ENCODE measurements at places on chromosomes 1 and 21. TPM values are rescaled to one million over a fixed set of nuclear protein-coding genes. Genes with fewer than 3 reads are reported as not detected.
A peak's percentile ranks its signal among the peaks of the same experiment; 100 is the strongest.

The ALX3 gene
- not detected for total RNA-seq

- no peak for DNase-seq
Measured at GRCh38 chr21:15414057-15414456, 315.7 kb upstream of the USP25 start.

DNA sequence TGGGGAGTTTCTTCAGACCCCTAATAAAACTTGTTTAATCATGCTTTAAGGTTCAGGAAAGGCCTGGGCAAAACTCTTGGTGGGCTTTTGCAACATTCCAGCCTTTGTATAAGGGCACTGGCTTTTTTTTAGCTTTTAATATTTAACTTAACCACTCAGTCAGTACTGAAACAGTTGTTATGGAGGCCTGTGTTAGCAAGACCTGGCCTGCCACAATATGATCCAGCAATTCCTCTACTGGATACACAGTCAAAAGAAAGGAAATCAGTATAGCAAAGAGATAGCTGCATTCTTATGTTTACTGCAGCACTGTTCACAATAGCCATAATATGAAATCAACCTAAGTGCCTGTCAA, 75.1 kb upstream of the COG2 start:
- DNase-seq, result no peak

DNA sequence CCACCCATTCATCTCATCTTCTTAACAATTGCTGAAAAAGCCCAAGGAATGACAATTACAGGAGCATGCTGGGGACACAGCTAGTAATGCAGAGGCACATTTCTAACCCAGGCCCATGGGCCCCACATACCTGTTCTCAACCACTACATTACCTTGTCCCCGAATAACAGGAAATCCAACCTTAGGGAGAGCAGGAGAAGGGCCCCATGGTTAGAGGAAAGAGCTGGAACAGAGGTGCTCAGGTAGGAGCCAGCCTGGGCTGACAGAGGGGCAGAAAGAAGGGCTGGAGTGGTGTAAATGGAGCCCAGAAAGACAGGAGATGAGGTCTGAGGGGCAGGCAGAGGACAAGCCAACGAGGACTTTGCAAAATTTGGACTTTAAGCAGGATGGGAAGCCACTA, 11.4 kb upstream of the S100A8 start:
- no peak for DNase-seq

GRCh38 chr21:38343691-38344090, 86.9 kb downstream of the KCNJ15 start:
- DNase-seq, result no peak

DNA sequence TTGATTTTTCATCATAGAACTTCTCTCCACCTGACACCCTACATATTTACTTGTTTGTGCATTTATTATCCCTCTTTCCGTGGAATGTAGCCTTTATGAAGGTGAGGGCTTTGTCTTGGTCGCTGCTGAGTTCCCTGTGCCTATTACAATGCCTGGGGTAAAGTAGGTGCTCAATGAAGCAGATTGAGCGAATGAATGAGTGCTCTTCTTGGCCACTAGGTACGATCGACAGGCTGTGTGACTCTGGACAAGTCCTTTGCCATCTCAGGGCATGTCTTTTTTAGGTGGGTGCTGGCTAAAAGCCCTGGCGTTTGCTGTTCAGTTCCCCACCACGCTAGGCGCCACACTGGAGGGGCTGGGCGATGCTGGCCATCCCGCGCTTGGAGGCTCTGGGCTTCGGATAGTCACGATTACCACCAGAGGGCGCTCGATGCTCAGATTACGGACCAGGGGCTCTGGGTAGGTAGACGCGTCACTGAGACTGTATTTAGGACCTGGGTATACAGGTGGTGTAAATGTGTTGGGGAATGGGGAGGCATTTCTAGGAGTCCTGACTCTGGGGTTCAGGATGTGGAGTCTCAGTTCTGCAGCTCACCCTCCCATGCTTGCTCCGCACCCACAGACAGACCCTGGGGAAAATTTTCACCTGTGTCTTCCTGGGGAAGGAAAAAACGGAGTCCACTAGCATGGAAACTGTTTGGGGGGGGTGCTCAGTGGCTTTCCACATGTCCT, 71.0 kb upstream of the CSF3R start:
- DNase-seq, result peak; percentile 58

DNA sequence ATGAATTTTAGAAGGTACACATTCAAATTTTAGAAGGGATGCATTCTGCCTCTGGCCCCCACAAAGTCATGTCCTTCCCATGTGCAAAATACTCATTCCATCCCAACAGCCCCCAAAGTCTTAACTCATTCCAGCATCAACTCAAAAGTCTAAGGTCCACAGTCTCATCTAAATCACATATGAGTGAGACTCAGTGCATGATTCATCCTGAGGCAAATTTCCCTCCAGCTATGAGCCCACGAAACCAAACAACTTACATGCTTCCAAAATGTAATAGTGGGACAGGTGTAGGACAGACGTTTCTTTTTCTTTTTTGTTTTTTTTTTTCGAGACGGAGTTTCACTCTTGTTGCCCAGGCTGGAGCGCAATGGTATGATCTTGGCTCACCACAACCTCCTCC, 12.5 kb upstream of the WNT2B start:
- DNase-seq, result no peak

The PROK1 gene
- total RNA-seq, result not detected

The RAP1A gene
- total RNA-seq, result 29.9 TPM

DNA sequence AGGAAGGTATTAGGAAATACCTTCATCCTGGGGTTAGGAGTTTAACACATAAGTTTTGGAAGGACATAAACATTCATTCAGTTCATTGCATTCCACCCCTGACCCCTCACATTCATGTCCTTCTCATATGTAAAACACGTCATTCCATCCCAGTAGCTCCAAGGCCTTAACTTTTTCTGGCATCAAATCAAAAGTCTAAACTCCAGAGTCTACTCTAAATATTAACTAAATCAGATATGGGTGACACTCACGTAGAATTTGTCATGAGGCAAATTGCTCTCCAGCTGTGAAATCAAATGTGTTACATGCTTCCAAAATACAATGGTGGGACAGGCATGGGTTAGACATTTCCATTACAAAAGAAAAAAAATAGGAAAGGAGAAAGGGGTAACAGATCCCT, 298.2 kb upstream of the LRRC7 start:
- no peak for DNase-seq

GRCh38 chr1:6016191-6016865, 24.1 kb upstream of the NPHP4 start:
- DNase-seq, result no peak

The PTCH2 gene
- total RNA-seq, result 0.27 TPM

The FCRL5 gene
- not detected for total RNA-seq

DNA sequence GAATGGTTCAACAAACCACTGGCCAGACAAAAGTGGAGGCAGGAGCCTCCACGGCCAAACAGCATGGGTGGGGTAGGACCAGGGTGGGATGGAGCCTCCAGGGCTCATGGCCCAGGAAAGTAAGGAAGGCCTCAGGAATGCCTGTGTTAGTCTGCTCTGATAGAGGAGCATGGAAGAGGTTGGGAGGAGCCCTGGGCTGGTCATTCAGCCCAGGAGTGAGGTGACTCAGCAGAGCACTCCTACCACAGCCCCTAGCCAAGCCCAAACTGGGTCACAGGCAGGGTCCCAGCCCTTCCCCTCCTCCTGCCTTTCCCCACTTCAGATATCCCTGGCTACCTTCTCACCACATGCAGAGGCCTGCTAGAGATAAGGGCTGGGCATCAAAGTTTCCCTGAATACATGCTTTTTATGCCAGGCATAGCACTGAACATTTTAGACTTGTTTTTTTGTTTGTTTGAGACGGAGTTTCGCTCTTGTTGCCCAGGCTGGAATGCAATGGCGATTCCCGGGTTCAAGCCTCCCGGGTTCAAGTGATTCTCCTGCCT, 3.1 kb upstream of the SHISA4 start:
- no peak for DNase-seq

DNA sequence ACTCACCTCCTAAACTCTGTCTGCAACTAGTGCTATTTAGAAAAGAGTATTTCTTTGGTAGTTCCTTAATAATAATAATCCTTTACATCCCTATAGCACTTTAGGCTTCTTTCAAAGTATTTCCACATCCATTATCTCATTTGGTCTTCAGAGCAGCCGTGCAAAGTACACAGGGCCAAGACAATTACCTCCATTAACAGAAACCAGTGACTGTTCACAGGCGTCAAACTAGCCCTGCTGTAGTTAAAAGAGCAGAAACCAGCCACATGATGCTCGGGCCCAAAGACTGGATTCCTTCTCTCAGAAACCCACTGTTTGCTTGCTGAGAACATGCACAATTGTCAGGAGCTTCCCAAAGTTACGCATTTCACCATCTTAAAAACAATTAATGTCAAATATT, 396.0 kb upstream of the DAB1 start:
- no peak for DNase-seq

- no peak for DNase-seq
Measured at GRCh38 chr1:194717334-194717733, 1530.9 kb upstream of the B3GALT2 start.

The LRRN2 gene
- total RNA-seq, result 0.12 TPM

DNA sequence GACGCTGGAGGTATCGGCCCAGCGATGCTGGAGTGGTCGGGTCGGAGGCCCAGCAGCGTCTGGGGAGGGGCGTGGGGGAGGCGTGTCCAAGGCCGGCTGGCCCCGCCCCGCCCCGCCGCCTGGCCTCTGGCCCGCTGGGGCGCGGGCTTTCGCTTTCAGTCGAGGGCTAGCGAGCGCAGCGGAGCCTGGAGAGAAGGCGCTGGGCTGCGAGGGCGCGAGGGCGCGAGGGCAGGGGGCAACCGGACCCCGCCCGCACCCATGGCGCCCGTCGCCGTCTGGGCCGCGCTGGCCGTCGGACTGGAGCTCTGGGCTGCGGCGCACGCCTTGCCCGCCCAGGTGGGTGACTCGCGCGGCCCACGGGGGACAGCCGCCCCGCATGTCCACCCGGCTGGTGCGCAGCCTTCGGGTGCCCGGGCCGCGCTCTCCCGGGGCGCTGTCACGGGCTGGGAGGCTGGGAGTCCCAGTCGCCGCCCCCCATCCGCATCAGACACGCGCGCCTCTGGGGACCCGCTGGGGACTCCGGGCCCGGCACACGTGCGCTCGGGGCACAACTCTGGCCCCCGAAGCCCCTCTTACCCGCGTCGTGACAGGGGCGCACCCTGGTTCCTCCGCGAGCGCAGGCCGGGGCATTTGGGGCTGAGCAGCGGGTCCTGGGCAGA, at the start of gene TNFRSF1B:
Gene TNFRSF1B, plus strand, starts transcription at position 158 of the 659 bp plus-strand sequence. Its CDS starts 101 bp downstream, at position 259.
- no peak for DNase-seq

The SLC9C2 gene
- total RNA-seq, result not detected

DNA sequence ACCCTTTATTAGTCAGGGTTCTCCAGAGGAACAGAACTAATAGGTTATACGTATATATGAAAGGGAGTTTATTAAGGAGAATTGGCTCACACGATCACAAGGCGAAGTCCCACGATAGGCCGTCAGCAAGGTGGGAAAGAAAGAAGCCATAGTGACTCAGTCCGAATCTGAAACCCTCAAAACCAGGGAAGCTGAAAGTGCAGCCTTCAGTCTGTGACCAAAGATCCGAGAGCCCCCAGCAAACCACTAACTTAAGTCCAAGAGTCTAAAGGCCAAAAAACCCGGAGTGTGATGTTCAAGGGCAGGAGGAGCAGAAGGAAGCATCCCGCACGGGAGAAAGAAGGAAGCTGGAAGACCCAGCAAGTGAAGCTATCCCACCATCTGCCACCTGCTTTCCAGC, 9.9 kb downstream of the IFNLR1 start:
- DNase-seq, result no peak

The LYPLA2 gene
- 119 TPM for total RNA-seq

- DNase-seq, result no peak
Measured at GRCh38 chr1:185727726-185728125, 6.5 kb upstream of the HMCN1 start.

The SERPINC1 gene
- not detected for total RNA-seq

The DNAJB4 gene
- 8.2 TPM for total RNA-seq

All from G401 (cell line).